ENCODE measurements at places on chromosomes 11 and 22.

DNA sequence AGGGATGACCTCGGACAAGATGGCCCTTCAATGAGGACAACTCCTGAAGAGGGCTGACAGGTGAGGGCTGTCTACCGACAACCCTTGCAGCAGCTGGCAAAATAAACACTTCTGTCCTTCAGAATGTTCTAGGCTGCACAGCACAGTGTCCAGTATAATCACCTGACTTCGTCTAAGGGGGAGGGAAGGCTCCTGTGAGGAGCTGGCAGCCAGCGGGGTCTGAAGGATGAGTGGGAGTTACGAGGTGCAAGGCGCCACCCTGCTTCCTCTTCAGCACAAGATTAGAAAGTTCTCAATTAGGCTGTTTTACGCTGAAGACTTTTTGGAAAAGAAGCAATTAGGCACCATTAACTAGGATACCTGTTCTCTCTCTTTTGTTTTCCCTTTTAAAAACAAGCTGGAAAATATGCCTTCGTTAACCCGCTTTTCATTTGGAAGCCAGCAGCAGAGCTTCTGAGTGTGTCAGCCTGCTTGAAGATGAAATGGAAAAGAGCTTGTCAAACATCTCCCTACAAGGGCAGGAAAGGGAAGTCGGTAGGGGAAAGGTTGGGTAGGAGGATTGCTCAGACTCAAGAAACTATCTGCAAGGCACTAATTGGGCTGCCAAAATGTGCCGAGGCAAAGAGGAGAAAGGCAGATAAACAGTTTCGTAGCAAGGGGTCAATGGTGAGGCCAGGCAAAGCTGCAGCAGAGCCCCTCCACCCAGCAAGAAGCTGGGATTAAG lies 592.2 kb upstream of the CADM1 start:
- DNase-seq, result no peak

- DNase-seq, result no peak
Measured at GRCh38 chr11:114183044-114183511, 113.1 kb upstream of the NNMT start.

- DNase-seq, result no peak
Measured at GRCh38 chr11:134074766-134075165, 5.9 kb downstream of the JAM3 start.

GRCh38 chr11:90235526-90235925 lies 12.7 kb upstream of the CHORDC1 start:
- DNase-seq, result no peak

- DNase-seq, result no peak
Measured at GRCh38 chr22:34294986-34295385, 374.7 kb upstream of the LARGE1 start.

- DNase-seq, result no peak
Measured at GRCh38 chr11:19912115-19912957, 199.7 kb downstream of the NAV2 start.

GRCh38 chr11:66278363-66279091 lies 552 bp downstream of the CNIH2 start:
- peak; percentile 45 for DNase-seq

DNA sequence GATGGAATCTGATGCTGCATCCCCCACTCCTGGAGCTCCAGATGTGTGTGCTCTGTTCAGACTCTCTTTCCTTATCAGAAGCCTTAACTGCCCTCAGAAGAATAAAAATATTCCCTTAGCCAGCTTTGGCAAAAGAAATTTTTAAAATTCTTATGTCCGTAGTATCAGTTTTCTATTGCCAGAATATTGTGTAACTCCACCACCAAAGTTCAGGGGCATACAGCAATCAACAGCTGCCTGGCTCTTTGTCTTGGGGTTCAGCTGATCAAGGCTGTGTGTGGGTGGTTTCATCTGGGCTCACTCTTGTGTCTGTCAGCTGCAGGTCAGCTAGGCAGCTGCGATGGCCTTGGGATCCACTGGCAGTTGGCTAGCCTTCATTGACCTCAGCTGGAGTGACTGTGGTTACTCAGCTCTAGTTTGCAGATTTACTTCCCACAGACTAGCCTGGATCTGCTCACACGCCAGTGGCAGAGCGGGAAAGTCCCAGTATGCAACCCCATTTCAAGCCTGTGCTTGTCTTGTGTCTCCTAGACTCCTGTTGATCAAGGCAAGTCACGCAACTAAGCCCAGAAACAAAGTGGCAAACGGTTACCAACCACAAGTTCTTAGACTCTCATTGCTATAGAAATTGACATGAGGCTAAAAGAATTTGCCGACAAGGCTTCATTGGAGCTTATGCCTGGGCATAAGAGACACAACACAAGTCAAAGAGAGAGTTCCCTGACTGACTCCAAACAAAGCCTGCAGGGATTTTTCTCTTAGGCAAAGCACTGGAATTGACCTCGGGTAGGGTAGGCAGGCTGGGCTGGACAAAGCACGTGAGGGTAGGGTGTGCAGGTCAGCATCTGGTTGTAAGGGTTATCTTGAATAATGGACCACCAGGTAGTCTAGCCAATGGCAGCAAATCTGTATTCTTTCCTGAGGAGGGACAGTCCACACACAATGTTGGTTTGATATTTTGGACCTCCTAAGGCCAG lies 7.5 kb downstream of the TMEM138 start:
- no peak for DNase-seq

All from lung (tissue), 17 donors.